ENCODE measurements at places on chromosomes 4 and X.
A peak's percentile ranks its signal among the peaks of the same experiment; 100 is the strongest.

GRCh38 chrX:74251006-74251930, 52.7 kb upstream of the ZCCHC13 start:
- DNase-seq, result no peak

GRCh38 chrX:283115-283845, 2.1 kb downstream of the PLCXD1 start:
- DNase-seq, result peak; percentile 77

DNA sequence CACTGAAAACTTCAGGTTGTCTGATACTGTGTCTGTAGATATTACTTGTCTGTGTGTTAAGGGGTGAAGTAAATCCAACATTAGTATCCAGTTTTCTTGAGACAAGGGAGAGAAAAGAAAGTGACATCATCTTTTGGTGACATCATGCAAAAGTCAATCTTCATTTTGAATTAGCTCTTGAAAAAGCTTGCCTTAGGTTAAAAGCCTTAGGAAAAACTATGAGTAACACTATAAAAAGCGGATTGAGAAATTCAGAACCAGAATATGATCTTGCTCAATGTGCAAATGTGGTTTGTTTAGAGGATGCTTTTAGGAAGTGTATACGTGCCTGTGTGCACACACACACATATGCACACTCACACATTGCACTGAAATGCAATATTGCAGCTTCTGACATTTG, 345.8 kb upstream of the CASK start:
- DNase-seq, result no peak

- DNase-seq, result no peak
Observed at GRCh38 chr4:102543030-102543928, 42.1 kb downstream of the NFKB1 start.

GRCh38 chr4:133598779-133599178, 449.7 kb downstream of the PCDH10 start:
- DNase-seq, result no peak

DNA sequence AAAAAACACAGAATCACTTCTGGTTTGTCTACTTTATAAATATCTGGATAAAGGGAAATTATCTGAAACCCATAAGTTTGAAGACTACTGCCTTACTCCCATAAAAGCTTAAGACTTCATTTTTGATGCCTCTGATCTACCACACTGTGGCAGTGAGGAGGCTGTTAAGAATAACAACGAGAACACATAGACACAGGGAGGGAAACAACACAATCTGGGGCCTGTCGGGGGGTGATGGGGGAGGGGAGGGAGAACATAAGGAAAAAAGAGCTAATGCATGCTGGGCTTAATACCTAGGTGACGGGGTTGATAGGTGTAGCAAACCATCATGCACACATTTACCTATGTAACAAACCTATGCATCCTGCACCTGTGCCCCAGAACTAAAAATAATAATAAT, 573.7 kb downstream of the GBA3 start:
- no peak for DNase-seq

DNA sequence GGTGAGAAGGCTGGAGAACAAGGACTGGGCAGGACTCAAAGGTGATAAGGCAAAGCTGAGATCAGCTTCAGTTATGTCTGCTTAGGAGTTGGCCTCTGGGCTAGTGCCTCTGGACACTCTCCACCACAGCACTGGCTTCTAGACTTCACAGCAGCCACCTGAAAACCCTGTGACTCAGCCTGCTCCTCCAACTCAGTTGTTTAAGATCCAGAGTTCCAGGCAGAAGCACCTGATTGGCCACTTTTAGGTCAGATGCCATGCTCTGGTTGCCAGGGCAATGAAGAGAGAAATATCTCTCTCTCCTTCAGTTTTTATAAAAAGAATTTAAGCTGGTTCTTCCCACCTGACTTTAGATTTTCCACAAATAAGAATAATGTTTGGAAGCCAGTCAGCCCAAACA, 47.9 kb upstream of the BLTP1 start:
- no peak for DNase-seq

GRCh38 chr4:14841801-14842768, 160.2 kb upstream of the CPEB2 start:
- no peak for DNase-seq
